ENCODE measurements at places on chromosomes 1 and 21. TPM values are rescaled to one million over a fixed set of nuclear protein-coding genes. Genes with fewer than 3 reads are reported as not detected.

Gene RAB7B
- total RNA-seq, result 1.3 TPM

Gene SIPA1L2
- 0.97 TPM for total RNA-seq

Gene SRGAP2C
- 24.9 TPM for total RNA-seq

Gene CELSR2
- total RNA-seq, result 3.0 TPM

Gene RFX5
- total RNA-seq, result 53.5 TPM

Gene C1orf94
- total RNA-seq, result not detected

Gene FOXD3
- total RNA-seq, result not detected

Gene COL9A2
- total RNA-seq, result 0.78 TPM

Gene STUM
- not detected for total RNA-seq

Gene VASH2
- total RNA-seq, result 1.4 TPM

Gene POU3F1
- total RNA-seq, result 0.09 TPM

Gene TACSTD2
- total RNA-seq, result 0.18 TPM

Gene SMCP
- not detected for total RNA-seq

Gene GIPC2
- total RNA-seq, result 1.2 TPM

Gene SAMSN1
- total RNA-seq, result not detected

Gene C1orf210
- total RNA-seq, result not detected

Gene ALDH9A1
- 123 TPM for total RNA-seq

Gene PLA2G2D
- not detected for total RNA-seq

Gene ACTL8
- under 0.01 TPM for total RNA-seq

Gene SPATA46
- total RNA-seq, result not detected

Gene BATF3
- 0.42 TPM for total RNA-seq

Gene ITPKB
- total RNA-seq, result 3.2 TPM

Gene PWP2
- 4.8 TPM for total RNA-seq

Gene SYTL1
- total RNA-seq, result 0.23 TPM

Gene LMX1A
- total RNA-seq, result not detected

Gene OR6K3
- total RNA-seq, result not detected

Gene S100A14
- total RNA-seq, result not detected

Gene USH2A
- total RNA-seq, result not detected

Gene CELA2A
- not detected for total RNA-seq

Gene KPNA6
- 52.5 TPM for total RNA-seq

Gene TRIM46
- total RNA-seq, result 10.7 TPM
